ENCODE measurements at places on chromosomes 1 and 21. TPM values are rescaled to one million over a fixed set of nuclear protein-coding genes. Genes with fewer than 3 reads are reported as not detected.

DNA sequence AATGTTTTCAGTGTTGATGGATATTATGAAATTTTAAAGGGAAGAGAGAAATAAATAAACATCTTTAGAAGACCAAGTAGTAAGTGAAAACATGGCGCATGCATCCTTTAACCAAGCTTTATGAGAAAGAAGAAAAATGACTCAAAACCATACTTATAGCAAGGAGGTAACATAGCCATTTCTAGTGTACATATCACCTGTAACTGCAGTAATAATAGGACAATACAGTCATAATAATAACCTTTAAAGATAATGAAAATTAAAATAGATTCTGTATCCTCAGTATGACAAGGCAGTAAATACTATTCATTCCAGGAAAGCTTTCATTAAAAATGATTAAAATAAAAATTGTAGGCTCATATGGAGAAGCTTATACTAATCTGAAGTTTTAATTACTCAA is 141.2 kb downstream of the COL24A1 start:
- ATAC-seq: no peak

DNA sequence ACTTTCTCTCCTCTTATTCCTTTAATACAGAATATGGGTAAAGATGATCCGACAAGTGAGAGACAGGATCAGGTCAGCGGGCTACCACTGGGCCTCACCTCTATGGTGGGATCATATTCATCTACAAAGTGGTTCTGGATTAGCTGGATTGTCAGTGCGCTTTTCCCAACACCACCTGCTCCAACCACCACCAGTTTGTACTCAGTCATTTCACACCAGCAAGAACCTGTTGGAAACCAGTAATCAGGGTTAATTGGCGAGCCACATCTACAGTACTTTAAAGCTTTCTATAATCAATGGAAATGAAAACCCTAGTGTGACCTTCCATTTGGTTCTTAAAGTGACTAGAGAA is 643 bp downstream of the NRAS start:
- ATAC-seq: no peak

GRCh38 chr1:29330856-29331255 is 94.5 kb downstream of the PTPRU start:
- ATAC-seq: no peak

GRCh38 chr1:80044662-80045061 is 1038.1 kb upstream of the ADGRL4 start:
- ATAC-seq: no peak

GRCh38 chr1:203239081-203239480 is 9.6 kb upstream of the CHIT1 start:
- no peak for ATAC-seq

GRCh38 chr1:58395355-58395754 is 151.2 kb downstream of the OMA1 start:
- no peak for ATAC-seq

GRCh38 chr21:32096411-32096810 is 182.4 kb downstream of the MIS18A start:
- ATAC-seq: no peak

DNA sequence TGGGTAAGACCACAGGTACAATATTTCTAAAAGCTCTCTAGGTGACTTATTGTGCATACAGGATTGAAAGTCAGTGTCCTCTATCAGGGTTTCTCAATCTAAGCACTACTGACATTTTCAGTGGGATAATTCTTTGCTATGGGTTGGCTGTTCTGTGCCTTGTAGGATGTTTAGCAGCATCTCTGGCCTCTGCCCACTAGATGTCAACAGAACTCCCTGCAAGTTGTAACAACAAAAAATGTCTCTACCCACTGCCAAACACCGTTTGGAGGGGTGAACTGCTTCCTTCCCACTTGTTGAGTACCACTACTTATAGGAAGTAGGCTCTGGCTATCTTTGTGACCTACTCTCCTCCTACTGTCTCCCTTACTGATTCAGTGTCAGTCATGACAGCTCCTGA is 90.1 kb upstream of the ZRANB2 start:
- no peak for ATAC-seq

GRCh38 chr1:43908858-43909257 is 24.7 kb upstream of the ARTN start:
- ATAC-seq: no peak

DNA sequence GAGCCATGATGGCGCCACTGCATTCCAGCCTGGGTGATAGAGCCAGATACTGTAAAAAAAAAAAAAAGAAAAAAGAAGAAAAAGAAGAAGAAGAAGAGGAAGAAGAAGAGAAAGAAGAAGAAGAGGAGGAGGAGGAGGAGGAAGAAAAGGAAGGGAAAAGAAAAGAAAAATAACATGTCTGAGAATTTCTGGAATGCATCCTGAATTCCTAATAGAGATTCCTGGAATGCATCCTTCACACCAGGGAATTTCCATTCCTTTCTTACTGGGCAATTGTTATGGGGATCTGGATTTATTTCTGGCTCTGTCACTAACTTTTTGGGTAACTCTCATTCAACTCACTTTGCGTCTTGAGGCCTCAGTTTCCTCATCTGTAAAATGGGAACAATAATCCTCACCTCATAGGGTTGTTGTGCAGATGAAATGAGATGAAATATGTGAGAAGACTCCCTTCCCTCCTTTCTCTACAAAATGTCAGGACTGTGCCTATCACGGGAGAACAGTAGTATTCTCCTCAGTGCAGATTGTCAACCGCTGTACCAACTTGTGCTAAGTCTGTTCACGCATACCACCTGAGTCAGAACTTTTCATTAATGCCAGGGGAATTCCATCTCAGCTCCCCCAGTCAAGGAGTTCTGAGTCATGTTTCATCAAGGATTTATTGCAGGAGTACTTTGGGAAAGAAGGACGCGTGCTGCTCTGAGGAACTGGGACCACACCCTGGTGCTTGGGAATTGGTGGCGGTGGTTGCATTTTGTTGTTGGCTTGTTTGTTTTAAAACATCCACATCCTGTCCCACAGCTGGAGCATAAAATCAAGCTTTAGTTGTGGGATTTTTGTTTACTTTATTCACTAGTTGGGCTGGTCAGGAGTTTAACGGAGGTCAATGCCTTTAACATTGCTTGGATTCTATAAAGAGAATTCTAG is 42.4 kb upstream of the ROR1 start:
- ATAC-seq: no peak

PYHIN1 gene
- 19.6 TPM for total RNA-seq

SLC25A24 gene
- total RNA-seq: 16.0 TPM

OTUD3 gene
- total RNA-seq: 16.6 TPM

PYGO2 gene
- 35.6 TPM for total RNA-seq

OR2T2 gene
- total RNA-seq: not detected

Data from activated T-helper 17 cell treated with anti-CD3 and anti-CD28 coated beads, Interleukin-2, amount 50 U/mL, for 72 hours (primary cell).